ENCODE measurements at places on chromosomes 3 and 15.

- DNase-seq, result no peak
These were observed 22.5 kb downstream of the MYZAP start for GRCh38 chr15:57614241-57614640.

DNA sequence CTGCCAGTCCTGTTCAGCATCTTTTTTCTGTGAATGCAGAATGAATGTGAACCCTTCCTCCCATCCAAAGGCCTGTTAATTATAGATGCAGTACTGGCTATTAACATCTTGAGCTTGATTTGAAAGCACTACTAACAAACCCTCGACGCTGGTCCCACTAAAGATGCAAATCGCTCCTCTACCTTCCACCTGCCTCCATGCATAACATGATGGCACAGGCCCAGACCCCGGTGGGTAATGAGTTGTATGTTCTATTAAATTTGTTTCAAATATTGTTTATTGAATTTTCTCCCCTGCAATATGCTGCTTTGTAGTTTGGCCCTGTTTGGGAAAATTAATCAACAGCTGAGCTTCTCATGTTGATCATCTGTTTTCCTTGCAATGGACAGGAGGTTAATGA lies 69.3 kb downstream of the RAB11A start:
- DNase-seq, result no peak

GRCh38 chr3:145678401-145678800 lies 482.6 kb downstream of the PLOD2 start:
- peak; percentile 0 for DNase-seq

DNA sequence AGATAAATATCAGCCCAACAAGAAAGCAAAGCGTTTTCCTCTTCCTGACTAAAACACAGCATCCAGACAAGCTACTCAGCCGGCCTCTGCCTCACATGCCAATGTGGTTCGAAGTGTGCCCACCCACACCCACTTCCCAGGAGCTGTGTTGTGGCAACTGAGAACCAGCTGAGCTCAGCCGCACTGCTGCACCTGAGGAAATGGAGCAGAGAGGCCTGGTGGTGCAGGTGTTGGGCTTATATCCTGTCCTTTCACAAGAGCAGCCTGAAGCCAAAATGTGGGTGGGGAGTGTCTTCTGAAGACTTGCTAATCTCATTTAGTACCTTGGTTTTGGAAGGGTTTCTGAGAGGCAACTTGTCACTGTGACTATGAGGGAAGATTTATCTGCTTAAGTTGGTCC lies 23.0 kb upstream of the RETNLB start:
- no peak for DNase-seq

- no peak for DNase-seq
These were observed 735 bp upstream of the SLC25A26 start for GRCh38 chr3:66220066-66220465.

DNA sequence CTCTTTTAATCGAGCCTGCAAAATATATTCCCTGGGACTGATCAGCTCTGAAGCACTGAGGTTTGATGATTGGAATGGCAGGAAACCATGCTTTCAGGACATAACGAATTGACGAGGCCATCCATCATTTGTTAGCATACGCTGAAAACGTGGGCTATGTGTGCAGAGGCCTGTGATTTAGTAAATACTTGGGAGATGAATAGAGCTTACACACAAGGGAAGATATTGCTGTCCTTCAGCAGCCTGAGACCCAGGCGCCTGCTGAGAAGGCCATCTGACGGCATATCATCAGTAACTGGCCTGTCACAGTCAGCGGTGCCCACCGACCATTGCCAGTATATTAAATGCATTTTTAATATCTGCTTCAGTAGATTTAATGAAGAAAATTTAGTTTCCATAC lies 16.2 kb downstream of the CDIN1 start:
- DNase-seq, result no peak

DNA sequence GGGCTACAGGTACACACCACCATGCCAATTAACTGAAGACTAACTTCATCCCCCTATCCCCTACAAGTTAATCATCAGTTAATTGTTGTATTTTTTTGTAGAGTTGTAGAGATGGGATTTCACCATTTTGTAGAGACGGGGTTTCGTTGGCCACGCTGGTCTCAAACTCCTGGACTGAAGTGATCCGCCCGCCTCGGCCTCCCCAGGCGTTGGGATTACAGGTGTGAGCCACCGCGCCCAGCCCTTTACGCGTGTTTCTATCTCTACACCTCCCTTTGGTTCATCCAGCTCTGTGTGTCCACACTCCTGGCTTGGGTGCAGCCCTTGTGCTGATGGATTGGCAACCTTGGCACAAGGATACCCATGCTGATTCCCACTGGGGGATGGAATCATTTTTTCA lies 258.8 kb downstream of the FAM43A start:
- no peak for DNase-seq

DNA sequence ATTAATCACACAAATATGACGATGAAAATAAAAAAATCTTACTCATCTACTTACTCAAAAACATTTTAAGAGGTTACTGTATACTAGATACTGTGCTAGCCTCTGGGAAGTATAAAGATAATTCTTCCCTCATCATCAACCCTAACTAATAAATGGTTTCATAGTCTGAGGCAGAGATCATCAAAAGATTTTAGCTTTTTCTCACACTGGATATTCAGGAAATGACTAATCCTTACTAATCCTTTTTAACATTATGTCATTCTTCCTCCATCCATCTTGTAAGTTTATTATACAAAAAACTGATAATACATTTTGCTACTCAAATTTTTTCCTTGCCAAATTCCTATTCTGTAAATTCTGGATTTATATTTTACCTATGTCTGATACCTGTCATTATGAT lies 29.7 kb downstream of the ACAD11 start:
- DNase-seq, result peak; percentile 71

GRCh38 chr15:62559381-62559733 lies 394.3 kb upstream of the C2CD4B start:
- no peak for DNase-seq

DNA sequence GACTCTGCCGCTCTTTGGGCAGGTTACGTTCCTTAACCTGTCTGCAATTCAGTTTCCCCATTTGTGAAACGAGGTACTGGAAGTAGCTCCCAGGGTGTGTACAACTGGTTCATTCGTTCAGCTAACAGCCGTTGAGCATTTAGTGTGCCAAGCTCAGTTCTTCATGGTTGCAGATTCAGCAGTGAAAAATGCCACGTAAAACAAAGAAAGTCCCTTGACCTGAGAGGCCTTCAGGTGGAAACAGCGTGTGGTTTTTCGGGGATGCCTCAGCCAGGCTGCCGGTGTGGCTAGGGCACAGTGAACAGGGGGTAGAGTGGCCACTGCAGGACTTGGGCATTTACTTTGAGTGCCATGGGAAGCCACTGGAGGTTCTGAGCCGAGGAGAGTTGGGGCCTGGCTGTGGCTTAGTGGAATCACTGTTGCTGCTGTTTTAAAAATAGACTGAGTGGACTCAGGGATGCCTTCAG lies 4.7 kb downstream of the SYNM start:
- DNase-seq, result no peak

- no peak for DNase-seq
These were observed 3.6 kb upstream of the LIMD1 start for GRCh38 chr3:45590822-45591546.

DNA sequence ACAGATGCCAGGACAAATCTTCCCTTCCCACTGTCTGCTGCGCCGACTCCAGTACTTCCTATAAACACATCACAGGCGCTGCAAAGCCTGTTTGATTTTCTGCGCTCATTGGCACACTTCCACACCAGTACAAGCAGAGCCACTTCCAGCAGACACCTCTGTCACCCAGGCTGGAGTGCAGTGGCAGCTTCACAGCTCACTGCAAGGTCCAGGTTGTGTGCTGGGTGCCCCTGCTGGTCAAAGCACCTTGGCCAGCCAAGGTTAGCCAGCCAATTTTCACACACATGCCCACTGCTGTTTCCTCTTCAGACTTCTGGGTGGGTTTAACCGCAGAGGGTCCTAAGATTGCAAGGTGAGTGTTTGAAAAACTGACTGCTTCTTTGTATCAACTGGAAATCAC lies 4.9 kb downstream of the CHDH start:
- no peak for DNase-seq

DNA sequence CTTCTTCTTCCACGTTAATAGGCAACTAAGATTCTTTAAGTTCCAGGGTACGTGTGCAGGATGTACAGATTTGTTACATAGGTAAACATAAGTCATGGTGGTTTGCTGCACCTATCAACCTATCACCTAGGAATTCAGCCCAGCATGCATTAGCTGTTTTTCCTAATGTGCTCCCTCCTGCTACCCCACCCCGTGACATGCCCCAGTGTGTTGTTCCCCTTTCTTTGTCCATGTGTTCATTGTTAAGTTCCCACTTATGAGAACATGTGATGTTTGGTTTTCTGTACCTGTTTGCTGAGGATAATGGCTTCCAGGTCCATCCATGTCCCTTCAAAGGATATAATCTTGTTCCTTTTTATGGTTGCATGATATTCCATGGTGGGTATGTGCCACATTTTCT lies 21.1 kb downstream of the GTF2A2 start:
- DNase-seq, result no peak

DNA sequence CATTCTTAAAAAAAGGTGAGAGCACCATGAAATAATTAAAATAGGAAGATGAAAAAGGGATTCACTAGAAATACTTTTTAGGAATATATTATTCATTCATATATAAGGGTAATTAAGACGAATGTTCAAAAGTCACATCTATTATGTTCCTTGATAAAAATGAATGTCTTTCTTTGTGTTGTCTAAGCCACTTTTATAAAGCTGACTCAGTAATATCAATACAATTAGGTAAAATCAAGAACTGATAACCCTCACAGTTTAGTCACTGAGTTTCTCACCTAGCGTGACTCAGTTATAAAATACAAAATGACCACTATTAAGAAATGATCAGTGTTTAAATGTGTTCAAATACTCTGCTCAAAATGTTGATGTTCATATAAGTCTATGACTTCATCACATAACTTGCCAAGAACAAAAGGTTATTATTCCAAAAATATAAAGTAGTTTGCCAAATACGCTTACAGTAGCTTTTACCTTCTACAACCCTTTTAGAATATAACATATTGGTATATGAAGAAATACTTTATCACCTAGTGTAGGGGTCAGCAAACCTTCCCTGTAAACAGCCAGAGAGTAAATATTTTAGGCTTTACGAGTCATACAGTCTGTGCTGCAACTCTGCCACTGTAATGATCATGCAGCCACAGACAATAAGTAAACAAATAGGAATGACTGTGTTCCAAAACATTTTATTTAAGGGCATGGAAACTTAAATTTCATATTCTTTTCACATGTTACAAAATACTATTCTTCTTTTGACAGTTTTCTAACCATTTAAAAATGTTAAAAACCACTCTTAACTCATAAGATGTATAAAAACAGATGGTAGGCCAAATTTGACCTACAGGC lies 369.8 kb downstream of the TBC1D5 start:
- peak; percentile 81 for DNase-seq

GRCh38 chr3:36542186-36542585 lies 161.9 kb downstream of the STAC start:
- peak; percentile 83 for DNase-seq

DNA sequence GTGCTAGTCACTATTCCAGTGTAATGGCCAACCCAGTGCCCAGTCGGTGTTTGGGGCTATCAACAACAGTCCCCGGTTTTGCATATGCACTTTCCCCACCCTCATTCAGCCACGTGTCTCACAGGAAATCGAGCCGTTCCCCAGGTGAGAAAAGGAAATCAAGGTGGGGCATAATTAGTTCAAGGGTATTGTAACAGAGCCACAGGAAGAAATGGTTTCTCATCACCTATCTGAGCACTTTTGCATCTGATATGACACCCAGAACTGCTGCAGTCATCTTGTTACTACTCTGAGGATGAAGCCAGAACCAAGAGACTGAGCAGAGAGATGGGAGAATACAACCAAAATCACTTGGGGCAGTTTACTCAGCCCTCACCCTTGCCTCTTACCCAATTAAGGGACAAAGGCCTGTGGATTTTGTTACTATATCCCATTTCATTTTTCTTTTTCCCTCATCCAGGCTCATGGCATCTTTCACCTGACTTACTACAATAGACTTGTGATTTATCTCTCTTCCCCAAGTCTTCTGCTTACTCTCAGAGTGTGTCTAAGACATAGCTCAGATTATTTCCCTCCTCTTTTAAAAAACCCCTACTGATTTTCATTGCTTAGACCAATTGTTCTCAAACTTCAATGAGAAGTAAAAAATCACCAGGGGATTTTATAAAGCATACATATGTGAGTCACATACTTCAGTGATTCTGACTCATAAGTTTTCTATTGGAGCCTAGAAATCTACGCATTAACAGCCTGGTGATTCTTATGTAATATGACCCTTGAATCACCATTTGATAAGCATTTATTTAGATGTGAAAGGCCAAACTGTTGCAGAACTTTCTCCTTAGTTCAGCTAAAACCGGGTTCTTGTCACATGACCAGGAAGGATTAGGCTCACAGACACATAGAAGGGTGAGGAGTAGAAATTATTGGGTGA lies 40.5 kb downstream of the TRAT1 start:
- no peak for DNase-seq

GRCh38 chr3:28328188-28329151 lies 20.1 kb upstream of the ZCWPW2 start:
- DNase-seq, result peak; percentile 27

DNA sequence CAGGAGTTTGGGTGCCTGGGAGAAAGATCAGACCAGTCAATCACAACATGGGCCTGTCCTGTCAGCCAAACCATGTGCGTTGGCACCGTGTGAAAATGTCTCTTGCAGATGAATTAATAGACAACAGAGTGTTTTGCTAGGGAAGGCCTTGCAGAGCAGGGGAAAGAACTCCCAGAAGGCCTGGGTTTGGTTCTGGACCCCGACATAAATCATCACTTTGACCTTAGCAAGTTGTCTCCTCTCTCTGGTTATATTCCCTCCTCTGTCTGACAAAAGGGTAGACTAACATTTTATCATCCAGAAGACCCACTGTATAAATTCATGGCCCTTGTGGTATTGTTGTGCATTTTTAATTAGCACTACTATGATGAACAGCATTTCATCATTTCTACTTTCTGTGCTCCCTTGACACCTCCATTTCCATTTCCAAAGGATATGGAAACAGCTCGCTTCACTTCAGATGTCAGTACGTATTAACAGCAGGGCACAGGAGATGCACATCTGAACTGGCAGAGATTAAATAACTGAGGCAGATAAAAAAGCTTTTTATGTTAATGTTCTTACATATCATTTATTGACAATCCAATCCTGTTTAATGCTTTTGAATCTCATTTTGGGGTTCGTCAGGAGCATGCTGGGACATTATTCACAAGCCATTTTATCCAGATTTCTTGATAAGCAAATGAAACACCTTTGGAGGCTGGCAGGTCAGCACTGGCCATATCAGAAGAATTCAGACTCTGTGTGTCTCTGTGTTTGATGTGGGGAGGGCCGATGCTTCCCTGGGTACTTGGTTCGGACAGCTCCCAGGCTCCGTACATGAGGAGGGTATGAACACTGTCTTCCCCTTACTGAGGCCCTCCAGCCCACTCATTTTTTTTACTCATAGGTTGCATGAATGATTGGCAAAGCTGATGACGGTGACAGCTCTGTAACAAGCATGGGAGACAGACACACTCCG lies 28.2 kb upstream of the IL12A start:
- no peak for DNase-seq

DNA sequence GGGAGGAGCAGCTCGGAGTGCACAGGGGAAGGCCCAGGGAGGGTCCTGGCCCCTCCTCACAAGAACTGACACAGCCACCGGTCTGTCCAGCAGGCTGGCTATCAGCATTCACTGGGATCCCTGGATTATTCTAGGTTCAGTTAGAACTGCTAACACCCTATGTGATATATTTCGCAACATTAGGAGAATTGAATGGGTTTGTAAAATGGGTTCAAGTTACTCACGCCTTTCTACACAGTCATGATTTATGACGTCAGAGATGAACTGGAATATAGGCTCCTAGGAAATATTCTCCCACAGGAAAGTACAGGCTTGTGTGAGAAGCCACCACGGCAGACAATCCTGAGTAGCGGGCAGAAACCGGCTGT lies 969 bp upstream of the BSN start:
- peak; percentile 28 for DNase-seq

- DNase-seq, result no peak
These were observed 908 bp upstream of the RARB start for GRCh38 chr3:25427155-25427554.
